Tibial artery (tissue), 4 donors: ENCODE measurements at places on chromosomes 1 and 21.

DNA sequence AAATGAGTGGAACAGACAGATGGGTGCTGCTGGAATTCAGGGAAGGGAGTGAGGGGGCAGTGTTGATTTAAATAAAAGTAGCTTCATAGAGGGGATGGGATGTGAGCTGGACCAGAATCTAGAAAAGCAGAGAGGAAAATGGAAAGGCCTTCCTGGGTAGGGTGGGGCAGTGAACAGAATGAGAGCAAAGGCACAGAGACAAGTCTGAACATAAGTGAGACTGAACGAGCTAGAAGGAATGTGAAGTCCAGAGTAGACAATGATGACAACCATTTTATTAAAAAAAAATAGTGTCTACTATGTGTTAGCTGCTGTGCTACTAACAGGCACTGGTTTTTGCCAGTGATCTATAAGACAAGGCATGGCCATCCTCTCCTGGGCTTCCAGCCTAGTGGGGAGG is 36.0 kb downstream of the ELK4 start:
- no peak for DNase-seq

GRCh38 chr1:155858800-155859233 is 550 bp upstream of the SYT11 start:
- DNase-seq: peak; percentile 24

GRCh38 chr1:56286956-56287355 is 292.4 kb downstream of the PLPP3 start:
- DNase-seq: no peak

- no peak for DNase-seq
Observed at GRCh38 chr1:28890435-28890834, 23.9 kb upstream of the EPB41 start.

DNA sequence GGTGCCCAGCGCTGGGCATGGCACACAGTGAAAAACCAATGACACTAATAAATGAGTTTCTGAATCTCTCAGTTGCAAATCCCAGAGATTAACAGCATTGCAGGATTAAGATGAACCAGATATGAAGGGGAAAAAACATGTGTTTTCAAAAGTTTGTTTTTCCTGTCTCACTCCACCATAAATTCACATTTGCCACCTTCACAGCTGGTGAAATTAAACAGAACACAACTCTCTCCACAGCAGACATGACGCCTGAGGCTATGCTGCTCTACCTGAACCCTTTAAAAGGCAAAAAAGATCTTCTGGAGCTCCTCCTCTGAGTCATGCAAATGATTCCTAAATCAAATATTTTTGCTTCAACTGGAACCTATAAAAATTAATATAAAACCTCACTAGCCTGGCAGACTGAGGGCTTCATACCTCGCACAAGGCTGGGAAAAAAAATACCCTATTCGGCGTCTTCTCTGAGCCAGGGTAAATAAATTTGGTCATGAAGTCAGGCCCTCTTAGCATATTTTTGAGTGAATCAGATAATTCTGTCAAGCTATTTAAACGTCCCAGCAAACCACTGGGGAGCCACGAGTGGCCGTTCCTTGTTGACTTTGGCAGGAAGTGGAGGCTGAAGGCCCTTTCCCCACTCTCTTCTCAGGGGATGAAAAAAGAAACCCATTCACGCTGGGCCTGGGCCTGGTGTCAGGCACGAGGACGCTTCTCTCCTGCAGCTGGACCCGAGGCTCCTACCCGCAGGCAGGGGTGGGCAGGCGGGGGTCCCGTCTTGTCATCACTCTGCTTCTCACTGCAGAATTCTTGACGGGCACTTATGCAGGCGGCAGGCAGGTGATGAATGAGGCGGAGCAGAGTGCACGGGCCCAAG is 53.0 kb downstream of the DMRTB1 start:
- DNase-seq: peak; percentile 76

DNA sequence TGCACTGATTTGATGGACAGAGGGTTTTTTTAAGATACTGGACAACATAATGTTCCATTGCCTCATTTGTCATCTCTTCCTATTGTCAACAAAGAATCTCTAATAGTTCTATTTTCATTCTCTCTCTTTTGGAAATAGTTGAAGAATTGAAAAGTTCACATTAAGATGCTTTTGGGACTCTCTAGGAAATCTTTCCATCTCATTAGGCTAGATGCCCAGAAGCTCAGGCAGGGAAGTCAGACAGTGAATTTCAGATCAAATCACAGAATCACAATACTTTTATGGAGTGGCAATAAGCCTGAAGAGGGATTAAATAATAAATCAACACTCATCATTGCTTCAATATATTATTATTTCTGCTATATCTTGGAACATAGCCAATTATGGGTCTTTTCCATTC is 29.2 kb downstream of the NEGR1 start:
- DNase-seq: no peak

DNA sequence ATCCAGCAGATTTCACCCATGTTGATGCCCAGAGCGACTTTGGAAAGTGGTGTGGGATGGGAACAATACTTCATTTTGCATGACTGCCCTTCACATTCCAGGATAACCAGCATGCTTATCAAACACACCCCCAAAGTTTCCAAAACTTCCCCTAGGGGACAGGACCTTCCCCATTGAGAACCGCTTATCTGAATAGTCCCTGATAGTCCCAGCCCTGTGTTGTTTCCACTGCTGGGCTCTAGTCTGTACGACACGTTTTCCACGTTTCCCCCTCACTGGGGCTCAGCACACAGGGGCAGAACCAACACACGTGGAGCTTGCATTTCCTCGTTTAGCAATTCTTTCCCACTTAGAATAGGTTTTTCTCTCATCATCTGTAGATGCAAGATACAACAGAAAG is 61.0 kb downstream of the BACE2 start:
- no peak for DNase-seq

GRCh38 chr1:202576816-202577215 is 133.4 kb downstream of the SYT2 start:
- no peak for DNase-seq

DNA sequence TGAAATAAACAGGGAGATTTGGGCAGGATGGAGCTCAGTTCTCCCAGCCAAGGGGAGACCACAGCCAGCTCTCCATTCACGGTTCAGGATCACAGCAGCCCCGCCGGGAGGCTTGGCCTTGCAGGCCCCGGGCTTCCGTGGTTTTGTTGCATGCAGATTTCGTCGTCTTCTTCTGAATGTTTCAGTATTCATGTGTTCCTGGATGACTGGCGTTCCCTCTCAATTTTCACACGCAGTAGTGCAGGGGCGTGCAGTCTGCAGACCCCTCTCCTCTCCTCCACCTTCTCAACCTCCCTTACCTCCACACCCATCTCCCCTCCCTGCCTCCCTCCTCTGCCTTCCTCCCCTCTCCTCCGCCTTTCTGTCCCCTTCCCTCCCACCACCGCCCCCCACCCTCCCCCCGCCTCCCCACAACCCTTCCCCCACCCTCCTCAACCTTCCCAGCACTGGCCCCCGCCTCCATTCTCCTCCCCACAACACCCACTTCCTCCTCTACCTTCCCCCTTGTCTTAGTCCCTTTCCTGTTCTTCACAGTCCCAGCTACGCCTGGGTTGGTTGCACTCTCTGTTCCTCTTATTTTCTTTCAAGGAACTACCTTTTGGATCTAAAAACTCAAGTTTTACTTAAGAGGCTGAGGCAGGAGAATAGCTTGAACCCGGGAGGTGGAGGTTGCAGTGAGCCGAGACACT is 8.4 kb upstream of the SLC19A1 start:
- no peak for DNase-seq

DNA sequence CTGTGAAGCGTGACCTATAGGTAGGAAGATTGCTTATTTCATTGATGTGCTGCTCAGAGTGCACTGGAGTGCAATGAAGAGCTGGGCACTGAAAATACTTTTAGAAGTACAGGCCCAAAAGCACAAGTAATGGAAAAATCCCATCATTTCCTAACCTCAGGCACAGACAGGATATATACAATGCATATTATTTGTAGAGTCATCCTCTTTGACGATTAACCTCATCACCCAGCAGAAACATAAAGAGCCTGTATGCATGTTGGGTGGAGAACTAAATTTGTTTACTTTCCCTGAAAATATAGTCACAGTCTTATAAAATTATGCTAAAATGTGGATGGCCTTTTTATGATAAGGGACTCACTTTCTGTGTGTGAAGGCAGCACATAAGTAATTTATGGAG is 98.1 kb downstream of the TNNI3K start:
- no peak for DNase-seq

DNA sequence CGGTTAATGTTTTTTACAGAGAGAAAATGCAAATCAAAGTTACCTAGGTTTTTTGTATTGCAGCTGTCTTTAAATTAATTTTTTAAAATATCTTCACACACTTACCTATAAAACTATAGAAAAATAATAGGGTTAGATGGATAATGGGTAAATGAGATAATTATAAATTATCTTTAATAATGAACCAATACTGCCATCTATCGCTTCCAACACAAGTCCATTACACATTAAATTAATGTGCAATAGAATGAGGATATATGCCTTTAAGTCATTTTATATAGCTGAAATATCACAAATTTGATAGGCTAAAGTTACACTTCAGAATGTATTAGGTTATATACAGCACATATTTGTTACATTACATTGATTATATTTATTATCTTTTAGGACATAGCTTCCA is 2212.8 kb downstream of the MRPL39 start:
- no peak for DNase-seq

- DNase-seq: no peak
Observed at GRCh38 chr1:232988572-232989040, 38.2 kb downstream of the NTPCR start.

DNA sequence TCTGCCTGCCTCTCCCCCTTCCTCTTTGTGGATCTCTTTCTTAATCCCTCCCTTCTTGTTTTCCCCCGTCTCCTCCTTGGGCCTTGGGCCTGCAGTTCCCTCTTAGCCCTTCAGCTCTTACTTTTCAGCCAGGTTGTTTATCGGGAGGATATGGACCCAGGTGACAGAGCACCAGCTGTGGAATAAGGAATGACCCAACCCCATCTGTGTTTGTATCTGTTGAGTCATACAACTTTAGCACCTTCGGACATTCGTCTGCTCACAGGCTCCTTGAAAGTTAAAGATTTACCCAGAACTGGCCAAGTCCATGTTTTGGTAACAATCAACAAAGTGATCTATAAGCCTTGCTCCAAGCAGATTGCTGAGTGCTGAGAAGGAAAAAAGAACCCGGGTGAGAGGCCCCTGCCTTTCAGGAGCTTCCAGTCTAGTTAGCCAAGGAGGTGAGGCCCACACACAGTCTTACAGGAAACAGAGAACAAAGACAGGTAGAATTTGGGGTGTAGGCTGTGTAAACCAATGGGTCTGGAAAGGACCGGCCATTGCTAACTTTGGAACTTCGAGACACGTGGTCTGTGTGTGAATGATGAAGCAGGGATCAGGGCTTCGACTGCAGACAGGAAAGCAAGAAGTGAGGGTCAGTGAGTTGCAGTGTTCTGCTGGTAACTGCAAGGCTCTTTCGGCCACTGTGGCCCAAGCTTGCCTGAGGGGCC is 66.7 kb upstream of the F3 start:
- no peak for DNase-seq

GRCh38 chr1:29772584-29773100 is 536.3 kb downstream of the PTPRU start:
- DNase-seq: no peak

- DNase-seq: no peak
Observed at GRCh38 chr1:199356561-199356960, 670.9 kb upstream of the NR5A2 start.

DNA sequence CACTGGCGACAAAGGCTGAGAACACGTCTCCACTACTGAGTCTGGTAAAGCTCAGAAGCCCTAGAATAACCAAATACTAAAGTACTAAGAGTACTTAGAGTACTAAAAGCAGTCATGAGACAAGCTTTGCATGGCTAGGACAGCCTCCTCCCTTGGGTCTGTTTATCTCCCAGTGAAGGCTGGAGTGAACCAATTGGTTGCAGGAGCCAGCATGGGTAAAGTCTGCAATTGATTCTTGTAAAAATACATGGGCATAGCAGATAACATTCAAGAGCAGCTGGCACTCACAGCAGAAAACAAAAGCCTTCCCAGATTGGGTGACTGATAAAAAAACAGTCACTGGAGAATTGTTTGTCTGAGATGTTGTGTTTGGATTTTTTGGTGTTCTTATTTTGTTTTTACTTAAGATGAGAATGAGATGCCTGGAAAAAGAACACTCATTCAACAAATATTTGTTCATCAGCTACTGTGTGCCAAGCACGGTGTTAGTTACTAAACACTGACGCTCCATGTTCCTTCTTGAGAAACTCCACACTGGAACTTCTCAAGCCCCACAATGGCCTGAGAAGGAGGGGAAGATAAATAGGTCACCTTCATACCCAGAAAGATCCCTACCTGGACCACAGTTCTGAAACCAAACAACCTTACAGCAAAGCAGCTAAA is 3.7 kb downstream of the IRF6 start:
- no peak for DNase-seq

- no peak for DNase-seq
Observed at GRCh38 chr21:46572850-46573249, 32.0 kb downstream of the S100B start.

DNA sequence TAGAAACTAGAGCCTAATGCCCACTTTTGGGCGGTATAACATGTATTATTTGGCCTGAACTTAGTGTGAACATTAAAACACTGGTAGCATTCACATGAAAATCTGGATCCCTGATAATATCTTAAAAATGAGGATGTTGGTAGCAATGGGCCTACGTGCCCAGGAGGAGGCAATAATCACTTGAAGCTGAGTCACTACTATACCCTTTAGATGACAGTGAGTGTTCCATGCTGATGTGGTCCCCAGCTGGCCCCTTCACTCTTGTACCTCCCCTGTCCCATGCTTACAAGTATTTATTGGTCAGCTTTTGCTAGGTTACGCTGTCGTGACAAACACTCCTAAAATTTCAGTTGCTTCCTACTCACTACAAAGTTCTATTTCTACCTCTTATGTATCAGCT is 23.0 kb upstream of the POU2F1 start:
- no peak for DNase-seq
